ENCODE measurements at places on chromosomes 3 and 15.

DNA sequence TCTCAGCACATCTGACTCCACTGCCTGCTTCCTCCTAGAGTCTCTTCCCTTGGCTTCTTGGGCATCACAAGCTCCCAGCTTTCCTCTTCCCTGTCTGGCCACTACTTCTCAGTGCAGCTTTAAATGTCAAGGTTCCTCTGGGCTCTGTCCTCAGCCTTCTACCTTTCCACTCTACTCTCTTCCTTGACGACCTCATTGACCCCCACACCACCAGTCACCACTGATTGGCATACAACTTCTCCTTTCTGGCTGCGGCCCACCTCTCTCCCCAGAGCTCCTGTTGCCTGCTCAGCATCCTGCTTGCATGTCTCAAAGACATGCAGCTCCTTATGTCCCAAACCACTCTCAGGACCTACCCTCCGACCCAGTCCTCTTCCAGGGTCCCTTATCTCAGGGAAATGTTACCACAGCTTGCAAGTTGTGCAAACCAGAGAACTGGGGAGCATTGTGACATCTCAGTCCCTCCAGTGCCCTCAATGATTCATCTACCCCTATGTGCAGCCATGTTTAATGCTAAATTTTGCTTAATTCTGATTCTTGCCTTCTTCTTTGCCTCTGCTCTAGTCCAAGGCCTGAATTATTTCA is 49.9 kb downstream of the TRPM1 start:
- no peak for DNase-seq

DNA sequence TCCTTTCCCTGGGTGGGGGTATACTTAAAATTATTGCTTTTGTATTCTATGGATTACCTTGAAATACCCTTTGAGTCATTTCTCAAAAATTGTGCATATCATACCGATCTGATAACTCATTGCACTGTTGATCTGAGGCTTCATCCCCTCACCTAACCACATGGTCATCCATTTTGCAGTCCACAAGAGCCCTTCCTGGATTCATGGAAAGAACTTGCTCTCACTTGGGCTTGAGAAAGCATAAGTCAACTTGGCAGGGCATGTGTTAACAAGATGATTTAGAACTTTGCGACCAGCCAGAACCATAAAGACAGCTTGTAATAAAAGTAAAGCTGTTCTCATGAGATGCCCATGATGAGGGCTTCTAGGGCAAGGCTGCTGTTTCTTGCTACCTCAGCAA is 22.2 kb downstream of the MME start:
- no peak for DNase-seq

DNA sequence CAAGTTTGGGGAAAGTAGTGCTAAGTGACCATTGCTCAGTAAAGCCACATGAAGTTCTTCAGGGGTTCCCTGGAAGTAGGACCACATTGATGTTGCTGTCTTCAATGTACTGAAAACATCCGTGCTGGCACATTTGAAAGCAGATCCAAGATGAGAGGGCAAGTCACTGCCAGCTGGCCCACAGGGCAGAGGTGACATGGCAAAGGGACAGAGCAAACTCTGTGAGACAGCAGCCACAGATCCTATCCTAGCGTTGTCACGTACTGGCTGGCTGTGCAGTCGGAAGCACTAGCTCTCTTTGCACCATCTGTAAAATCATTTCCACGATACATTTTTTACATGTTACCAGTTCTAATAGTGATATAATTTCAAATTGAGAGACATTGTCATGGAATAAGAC is 13.8 kb downstream of the MUC13 start:
- DNase-seq, result no peak

GRCh38 chr15:66617137-66618090 is 51.6 kb upstream of the LCTL start:
- peak; percentile 44 for DNase-seq

DNA sequence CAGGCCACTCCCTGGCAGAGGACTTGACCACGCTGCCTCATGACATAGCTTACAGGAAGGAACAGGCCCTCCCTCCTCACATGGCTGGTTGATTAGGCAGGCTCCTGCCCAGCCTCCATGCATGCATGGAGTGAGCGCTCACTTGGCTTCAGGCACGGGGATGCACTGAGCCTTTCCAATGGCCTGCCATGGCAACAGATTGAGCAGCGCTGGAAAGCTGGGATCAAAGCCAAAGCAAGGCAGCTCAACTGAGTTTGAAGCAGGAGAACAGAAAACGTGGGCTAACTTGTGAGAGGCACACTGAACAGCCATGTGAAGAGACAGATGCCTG is 5.9 kb upstream of the GRAMD2A start:
- DNase-seq, result peak; percentile 76

GRCh38 chr3:137438561-137438960 is 325.6 kb upstream of the SOX14 start:
- DNase-seq, result no peak

DNA sequence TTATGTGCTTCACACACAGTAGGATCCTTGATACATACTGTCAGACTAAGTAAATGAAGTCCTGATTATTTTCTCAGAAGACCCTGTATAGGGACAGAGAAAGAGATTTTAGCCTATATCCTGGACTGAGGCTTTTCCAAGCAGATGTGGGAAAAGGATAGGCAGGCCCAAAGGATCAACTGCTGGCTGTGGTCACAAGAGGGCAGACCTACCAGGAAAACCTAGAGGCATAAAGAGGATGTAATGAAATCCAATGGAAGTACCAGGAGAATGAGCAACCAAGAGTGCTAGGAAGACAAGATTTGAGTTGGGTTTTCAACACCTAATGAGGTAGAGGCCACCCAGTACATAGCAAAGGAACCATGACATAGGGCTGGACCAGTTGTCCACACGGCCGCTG is 23.1 kb downstream of the DCLK3 start:
- no peak for DNase-seq

DNA sequence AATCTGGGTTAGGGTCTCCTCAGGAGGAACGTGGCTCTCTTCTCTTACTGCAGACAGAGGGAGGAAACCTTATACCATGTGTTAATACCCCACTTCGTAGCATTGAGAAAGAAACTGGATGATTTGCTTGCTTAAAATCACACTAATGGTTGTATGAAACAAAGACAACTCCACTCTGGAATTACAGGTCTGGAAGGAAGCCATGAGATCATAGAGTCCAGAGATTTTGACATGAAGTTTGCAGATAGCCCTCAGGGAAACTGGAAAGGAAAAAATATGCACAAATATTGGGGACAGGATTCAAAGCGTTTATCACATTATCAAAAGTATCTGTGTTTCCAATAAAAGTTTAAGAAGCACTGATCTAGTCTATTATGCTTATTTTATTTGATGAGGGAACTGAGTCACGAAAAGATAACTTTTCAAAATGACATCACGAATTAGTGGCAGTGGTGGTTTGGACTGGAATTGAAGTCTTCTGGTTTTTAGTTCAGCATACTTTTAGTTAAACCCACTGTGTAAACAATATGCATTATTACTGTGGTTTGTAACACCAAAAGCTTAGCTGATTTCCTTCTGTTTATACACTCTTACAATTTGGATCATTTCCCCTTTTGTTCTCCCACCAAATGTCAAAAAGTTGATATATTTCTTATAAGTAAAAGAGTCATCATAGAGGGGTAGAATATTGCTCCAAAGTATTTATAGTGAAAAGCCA is 16.8 kb downstream of the FGF7 start:
- no peak for DNase-seq

DNA sequence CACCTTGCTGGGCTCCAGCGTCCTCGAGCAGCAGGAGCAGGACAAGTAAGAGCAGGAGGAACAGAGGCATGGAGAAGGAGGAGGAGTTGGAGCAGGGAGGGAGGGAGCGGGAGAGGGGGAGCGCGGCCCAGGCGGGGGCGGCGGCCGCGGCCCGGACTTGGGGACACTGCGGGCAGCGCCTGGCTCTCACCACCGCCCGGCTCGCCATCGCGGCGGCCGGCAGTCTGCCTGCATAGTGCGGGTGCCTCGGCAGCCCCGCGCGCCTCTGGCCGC is 440 bp downstream of the DCBLD2 start:
- peak; percentile 56 for DNase-seq
